ENCODE measurements at places on chromosomes 1 and 21.

DNA sequence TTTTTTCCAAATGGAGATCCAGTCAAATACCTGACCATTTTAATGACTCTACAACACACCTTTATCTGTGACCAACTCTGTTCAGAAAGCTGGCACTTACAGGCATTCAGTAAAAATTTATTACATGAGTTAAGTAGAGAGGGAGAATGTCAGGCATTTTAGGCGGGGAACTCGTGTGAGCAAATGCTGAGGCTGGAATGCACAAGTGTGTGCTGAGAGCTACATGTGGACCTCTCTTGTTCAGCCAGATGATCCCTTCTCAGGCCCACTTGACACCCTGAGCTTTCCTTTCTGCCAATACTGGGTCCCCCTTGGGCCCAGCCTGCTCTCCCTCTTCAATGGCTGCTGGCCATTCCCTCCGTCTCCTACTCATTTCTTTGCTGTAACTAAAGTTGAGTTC lies 11.7 kb downstream of the PPIH start:
- no peak for DNase-seq

DNA sequence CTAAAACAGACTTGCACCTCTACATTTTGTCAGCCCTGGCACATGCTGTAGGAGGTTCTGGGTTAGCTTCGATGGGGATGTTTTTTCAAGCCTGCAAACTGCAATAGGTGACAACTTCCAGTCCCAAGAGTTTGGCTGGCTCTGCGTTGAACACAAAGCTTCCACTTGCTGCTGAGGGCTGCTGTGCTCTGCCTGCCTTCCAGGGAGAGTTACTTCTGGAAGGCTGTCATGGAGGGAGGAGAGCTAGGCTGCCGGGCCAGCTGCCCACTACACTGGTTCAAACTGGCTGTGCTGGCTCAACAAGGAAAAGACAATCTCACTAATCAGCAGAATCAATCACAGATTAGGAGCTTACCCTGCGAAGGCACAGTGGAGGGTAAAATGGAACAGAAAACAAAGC lies 46.7 kb upstream of the PPP2R5A start:
- peak; percentile 79 for DNase-seq

DNA sequence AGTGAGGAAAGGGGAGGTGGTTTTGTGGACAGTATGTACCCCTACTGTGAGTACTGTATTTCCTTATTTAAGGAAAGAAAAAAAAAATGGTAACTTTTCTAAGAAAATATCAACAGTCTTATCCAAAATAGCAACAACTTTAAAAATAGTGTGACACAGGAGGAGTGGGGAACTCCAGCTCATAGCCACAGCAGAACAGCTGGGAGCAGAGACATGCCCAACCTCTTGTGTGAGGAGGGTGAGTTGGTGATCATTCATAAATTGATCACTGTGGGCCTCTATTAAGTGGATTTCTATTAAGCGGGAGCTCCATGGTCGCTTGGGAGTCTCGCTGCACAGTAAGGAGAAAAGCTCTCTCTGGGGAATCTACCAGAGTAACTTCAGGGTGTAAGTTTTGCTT lies 158.8 kb upstream of the DUSP10 start:
- DNase-seq: no peak

DNA sequence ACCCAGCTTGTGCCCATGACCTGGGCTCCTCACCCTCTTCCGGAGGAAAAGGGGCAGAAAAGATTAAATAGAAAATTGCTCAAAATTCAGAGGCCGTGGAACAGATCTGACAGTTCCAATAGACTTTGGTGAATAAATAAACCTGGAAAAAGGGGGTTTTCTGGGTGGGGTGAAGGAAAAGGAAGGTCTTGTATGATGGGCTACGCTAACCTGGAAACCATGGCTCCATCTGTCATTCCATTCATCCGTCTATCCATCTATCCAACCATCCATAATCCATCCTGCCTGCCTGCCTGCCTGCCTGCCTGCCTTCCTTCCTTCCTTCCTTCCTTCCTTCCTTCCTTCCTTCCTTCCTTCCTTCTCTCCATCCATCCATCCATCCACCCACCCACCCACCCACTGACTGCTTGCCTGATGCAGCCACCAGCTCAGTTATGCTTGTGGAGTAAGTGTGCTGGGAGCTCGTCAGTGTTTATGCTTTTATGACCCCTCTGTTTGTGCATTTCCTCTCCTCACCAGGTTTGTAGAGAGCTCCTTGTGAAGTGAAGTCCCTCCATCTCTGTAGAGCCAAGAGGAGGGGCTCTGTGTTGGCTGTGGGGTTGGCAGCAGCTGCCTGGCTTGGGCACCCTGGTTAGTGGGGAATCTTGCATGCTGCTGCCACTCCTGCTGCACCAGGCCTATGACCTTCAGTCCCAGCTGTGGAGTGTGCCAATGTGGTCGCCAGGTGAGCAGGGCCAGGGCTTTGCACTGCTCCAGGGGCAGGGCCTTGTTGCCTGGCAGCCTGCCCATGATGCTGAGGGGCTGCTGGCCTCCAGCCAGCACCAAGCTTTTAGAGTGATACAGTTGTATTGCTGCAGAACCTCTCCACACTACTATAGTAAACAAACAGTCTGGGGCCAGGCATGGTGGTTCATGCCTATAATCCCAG lies 16.0 kb upstream of the POU3F1 start:
- DNase-seq: no peak

- DNase-seq: no peak
Observed at GRCh38 chr1:209624558-209625549, 27.4 kb downstream of the LAMB3 start.

GRCh38 chr1:1361982-1362423 lies 3.6 kb upstream of the MXRA8 start:
- DNase-seq: peak; percentile 81

DNA sequence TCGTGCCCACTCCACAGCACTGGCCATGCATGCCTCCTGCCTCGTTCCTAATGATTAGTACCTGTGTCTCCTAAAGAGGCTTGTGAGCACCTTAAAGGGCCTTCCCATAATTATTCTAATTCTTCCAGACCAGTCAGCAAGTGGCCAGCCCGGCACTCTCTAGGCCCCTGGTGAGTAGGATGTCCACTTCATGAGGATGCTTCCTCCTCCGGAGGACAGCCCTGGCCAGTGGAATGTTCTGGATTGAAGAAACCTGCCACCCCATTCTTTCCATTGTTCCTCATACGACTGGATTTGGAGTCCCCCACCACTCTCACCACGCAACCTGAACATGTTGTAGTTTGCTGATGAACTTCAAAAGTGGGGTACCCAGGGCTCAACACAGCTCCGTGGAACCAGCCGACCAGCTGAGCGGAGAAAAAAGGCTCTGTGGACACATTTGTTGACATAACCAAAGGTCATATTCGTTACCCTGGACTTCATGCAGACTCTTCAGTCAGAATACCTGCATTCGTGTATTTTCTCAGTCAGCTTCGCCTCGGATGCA lies 46.7 kb upstream of the LBR start:
- DNase-seq: peak; percentile 55

DNA sequence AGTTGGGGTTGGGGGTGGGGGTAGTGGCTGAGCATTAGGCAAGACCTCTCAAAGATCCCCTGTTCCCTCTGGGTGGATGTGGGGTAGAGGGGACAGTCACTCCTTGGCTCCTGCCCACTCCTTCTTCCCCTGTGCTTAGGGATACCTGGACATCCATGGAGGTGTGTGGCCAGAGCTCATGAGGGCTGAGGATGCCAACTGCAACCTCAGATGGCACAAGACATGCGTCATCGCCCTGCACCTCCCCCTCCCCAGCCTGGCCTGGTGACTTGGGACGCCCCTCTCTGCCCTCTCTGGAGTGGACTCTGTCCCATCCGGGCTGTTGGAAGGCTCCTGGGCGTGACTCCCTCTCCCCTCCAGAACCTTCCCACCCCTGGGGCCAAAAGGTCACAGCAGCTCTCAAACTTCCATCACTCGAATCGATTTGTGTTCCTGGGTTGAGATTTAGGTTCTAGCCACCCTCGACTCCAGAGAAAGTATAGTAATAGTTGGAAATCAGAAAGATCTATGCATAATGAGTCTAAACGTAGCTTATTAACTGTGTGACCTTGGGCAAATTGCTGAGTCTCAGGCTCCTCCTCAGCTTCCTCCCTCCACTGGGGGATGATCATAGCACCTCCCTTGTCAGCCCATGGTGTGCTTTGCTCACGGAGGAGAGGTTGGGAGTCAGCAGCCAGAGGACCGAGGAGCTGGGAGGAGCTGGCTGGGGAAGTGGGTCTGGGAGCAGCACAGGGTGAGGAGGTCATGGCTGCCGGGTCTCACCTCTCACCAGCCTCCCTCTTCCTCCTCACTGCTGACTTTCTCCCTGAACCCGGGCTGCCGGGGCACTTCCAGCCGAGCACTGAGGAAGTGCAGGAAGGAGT lies 2.2 kb upstream of the PTPN7 start:
- no peak for DNase-seq

GRCh38 chr1:206744683-206745082 lies 25.9 kb upstream of the IL19 start:
- DNase-seq: no peak

DNA sequence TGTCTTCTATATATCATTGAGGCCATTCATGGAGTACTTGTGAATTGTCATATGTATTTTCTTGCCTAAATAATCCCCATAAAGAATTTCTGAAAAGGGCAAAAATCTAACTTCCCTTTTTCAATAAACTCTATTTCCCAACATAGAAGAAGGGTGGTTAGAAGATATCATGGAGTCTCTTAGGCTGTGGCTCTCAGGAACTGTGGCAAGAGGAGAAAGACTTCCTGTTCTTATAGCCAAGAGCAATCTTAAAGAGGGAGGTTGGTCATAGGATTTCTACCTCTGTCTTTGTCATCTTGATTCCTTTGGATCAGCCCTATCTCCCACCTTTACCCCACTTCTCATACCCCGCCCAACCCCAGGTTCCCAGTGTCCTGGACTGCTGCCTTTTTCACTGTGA lies 175.8 kb downstream of the TYW3 start:
- no peak for DNase-seq

- no peak for DNase-seq
Observed at GRCh38 chr1:182279724-182280503, 111.7 kb downstream of the GLUL start.

DNA sequence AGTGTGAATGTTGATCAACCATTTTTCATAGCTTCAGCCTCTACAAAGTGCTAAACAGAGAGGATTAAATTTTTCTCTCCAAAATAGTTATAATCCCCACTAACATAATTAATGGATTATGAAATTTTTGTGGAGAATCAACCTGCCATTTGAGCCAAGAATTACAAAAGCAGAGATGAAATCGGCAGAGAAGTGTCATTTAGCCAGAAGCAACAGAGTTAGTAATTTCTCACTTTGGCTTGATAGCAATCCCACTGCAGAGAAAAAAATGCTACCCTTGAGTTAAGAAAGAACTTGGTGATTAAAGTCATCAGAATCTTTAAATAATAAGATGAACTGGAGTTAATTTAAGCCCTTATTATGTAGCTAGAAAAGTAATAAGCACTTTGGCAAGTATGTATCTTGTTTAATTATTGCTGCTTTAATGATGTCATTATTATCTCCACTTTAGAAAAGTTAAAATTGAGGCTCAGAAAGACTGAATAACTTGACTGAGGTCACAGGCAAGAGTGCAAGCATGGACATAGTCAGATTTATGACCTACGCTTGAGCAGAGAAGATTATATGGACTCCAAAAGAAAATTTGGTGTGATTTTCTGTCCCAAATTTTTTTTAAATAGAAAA lies 37.3 kb downstream of the RGS4 start:
- no peak for DNase-seq

DNA sequence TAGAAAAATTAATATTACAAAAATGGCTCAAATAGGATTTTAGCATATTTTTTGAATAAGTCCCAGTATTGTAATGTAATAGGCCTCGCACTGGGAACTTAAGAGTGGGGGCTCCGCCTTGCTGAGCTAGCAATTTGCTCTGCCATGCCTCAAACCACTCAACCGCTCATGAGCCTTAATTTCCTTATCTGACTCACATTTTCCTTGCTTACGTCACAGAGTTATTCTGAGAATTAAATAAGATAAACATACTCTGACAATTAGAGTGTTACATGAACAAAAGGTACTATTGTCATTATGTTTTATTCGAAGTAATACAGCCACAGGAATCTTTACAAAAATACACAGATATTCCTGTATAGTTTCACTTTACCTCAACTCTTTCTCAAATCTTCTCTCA lies 108.1 kb downstream of the SLC44A5 start:
- no peak for DNase-seq

- DNase-seq: no peak
Observed at GRCh38 chr1:34380526-34381124, 203.9 kb downstream of the C1orf94 start.

GRCh38 chr1:47792779-47793178 lies 204.4 kb downstream of the TRABD2B start:
- DNase-seq: no peak

DNA sequence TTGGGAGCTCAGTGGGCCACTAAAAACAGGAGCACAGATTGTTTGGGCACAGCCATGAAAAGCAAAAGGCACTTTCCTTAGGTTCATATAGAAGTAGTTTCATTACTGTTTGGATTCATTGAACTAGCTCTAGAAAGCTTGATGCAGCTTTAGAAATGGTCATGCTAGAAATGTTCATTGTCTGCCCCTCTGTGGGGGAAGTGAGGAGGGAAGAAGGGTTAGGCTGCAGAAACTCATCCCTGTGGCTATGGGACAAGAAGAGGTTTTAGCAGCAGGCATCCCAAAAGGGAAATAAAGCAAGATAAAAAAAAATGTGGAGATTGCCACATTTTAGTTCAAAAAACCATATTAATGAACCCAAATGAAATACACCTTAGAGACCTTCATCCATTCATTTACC lies 359.6 kb upstream of the PTBP2 start:
- no peak for DNase-seq

DNA sequence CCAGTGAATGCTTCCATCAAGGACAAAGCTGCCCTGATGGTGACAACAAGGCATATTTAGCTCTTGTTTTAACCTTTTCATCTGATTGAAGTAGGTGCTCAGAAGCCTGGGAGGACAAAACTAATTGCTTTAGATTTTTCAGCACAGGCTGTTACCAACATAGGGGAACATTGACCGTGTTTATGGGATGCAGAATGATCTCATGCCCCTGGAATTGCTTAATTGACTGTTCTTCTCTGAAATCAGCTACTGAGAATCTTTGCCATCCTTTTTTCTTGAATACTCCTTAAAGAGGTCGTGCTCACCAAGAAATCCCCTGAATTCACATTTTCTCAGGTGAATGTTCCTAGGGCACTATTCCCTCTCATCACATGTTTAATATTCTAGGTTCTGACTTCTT lies 95.9 kb upstream of the CCDC190 start:
- DNase-seq: no peak

DNA sequence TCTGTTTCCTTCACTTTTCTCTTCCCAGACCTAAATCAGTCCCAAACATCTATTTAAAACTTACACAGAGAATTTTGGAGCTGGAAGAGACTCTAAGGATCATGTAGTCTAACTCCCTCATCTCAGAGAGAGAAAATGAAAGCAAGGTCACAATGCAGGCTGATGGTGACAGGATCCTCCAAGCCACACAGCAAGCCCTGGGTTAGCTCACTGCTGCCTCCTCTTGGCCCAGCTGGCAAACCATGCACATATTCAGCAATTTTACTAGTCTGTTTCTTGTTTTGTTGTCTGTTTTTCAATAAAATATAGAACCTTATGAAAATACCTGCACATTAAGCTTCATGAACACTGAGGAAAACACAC lies 27.7 kb upstream of the LY9 start:
- DNase-seq: no peak

All from tibial artery (tissue), 4 donors.